ENCODE measurements at places on chromosomes 13 and 19. TPM values are rescaled to one million over a fixed set of nuclear protein-coding genes. Genes with fewer than 3 reads are reported as not detected.

- DNase-seq, result no peak
Observed at GRCh38 chr19:45764945-45765701, 3.9 kb downstream of the SIX5 start.

Gene LTBP4
- total RNA-seq, result 286 TPM

DNA sequence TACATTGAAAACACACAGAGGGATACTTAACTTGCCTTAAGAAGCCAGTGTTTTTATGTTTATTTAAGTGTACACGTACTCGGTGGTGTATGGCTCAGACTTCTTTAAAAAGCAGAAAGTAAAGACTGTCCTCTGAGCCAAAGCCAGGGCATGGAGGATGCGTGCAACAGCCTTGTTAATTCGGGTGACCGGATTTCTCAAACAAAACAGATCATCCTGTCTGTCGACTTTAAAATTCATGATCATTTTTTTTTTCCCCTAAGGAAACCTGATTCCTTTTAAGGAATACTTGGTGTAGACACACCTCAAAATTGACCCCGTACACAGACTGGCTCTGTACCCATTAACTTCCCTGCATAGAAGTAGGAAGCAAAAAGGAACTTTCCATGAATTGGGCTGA lies 124.7 kb upstream of the RNF113B start:
- no peak for DNase-seq

DNA sequence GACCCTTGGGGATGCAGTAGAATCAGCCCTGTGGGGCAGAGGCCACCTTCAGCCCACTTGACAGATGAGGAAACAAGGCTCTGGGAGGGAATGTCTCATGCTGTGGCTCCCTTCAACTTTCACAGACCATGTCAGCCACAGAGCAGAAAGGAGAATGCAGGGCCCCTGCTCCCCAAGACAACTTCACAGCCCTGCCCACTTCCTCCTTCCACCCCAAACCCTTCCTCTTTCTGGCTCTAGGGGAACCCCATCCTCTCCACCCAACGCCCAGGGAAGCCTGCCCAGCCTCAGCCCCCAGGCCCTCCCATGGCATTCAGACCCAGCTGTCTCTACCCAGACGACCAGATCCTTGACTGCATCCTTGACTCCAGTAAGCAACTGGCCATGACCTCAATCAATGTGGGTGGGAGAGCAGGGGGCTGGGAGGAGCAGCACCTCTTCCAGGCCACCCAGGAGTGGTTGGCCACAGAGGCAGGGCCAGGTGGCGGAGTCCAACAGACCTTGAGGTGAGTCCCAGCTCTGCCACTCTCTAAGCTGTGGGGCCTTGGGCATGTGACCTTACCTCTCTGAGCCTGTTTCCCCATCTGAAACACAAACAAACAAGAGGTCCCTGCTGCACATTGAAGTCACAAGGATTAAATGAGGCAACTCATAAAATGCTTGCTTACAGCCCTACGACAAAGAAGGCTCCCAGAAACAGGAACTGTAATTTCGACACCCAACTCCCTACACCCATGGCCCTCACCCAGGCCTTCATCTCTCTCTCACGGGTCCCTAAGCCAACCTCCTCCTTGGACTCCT lies 15.8 kb downstream of the DEDD2 start:
- peak; percentile 72 for DNase-seq

DNA sequence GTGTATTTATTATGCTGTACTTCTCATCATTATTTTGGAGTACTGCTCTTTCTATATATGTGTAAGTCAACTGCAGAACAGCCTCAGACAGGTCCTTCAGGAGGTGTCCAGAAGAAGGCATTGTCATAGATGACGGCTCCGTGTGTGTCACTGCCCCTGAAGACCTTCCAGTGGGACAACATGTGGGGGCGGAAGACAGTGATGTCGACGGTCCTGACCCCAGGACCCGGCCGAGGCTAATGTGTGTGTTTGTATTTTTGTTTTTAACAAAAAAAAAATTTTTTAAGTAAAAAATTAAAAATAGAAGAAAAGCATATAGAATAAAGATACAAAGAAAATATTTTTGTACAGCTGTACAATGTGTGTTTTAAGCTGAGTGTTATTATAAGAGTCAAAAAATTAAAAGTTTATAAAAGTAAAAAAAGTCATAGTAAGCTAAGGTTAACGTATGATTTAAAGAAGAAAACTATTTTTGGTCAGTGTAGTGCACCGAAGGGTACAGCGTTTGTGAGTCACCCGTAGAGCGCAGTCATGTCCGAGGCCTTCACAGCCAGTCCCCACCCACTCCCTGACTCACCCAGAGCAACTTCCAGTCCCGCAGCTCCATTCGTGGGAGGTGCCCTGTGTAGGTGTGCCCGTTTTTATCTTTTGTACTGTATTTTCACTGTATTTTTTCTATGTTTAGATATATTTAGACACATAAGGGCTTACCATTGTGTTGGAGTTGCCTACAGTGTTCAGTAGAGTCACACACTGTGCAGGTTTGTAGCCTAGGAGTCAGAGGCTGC lies 42.2 kb upstream of the SPACA7 start:
- no peak for DNase-seq

Gene LIG1
- total RNA-seq, result 11.3 TPM

GRCh38 chr13:107138486-107138885 lies 570.5 kb upstream of the ARGLU1 start:
- no peak for DNase-seq

Gene ZNF615
- 18.9 TPM for total RNA-seq

GRCh38 chr13:78169386-78169785 lies 250.8 kb upstream of the EDNRB start:
- DNase-seq, result no peak

Gene GNG14
- total RNA-seq, result not detected

DNA sequence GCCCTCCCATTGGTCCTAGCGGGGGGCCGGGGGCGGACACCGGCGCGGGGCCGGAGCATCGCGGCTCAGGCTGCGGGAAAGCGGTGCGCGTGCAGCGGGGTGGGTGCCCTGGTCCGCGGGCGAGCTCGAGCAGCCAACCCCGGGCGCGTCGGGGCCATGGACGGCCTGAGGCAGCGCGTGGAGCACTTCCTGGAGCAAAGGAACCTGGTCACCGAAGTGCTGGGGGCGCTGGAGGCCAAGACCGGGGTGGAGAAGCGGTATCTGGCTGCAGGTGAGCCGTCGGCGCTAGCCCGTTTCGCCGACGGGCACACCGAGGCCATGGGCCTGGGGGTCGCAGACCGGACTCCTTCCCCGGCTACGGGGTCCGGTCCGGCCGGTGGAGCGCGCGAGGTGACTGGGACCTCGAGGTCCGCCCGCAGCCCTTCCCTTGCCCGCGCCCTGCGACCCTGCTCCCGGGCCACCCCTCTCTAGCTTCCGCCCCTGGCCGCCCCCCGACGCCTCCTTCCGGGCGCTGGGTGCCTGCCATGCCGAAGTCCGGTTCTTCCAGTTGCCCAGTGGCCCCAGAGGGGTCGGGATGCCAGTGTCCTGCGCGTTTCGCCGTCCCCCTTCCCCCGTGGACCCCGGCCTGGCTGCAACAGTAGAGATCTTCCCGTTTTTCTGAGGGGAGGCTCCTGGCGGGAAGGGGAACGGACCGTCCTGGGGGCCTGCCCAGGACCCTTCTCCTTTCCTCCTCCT lies at the start of gene REEP6:
REEP6 (plus strand) TSS at position 68 of the 735 bp plus-strand sequence; CDS start at position 157, 89 bp downstream.
- DNase-seq, result peak; percentile 78

DNA sequence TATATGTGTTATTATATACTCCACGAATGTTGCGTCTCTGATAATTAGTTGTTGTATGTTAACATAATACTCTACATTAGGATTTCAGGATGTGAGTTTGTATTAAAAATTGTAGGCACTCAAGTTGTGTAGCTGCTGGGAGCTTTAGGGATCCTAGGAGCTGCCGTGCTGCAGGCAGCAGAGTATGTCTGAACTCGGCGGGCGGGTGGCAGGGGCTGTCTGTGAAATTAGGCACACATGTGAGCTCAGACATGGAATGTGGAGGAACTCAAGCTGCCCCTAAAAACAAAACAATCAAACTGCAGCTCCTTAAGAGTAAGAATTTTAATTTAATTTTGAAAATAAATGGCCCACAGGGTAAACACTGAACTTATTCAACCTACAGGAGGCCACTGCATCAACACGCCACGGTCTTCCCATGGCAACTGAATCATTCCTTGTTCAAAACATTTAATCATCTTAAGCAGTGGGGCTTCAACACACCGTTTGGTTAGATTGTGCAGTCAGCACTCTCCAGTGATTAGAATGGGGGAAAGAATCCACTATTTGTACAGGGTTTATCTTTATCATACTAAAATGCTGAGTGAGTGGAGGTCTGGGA lies 22.7 kb downstream of the SERTM1 start:
- no peak for DNase-seq

GRCh38 chr19:8074501-8074900 lies 21.9 kb downstream of the CCL25 start:
- DNase-seq, result no peak

DNA sequence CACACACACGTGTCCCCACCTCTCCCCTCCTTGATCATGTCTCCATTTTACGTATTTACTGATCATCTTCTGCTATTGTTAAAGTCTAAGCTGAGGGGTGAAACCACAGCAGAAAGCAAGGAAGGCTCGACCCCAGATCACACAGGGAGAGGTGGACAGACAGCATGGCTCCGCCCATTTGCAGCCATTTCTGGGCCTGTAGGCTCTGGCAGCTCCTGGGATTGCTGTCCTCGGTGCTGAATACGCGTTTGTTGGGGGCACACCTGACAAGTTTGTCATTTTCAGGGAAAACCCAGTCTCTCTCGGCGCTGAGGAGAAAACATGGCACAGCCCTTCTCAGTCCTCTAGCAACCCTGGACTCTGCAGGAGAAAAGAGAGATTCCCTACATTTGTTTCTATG lies 8.0 kb downstream of the TMEM86B start:
- no peak for DNase-seq

DNA sequence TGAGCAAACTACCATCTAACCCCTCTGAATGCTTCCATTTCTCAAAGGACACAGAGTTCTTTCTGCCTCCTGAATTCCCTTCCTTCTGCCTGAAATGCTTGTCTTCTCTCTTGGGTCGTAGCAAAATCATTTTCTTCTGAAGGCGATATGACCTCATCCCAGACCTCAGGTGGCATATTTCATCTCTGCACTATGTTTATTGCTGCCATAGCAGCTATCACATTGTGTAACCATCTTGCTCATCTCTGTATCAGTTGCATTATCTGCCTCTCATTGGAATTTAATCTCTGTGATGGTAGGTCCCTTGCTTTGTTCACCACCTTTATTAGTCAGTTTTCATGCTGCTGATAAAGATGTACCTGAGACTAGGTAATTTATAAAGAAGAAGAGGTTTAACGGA lies 32.5 kb upstream of the RAP2A start:
- DNase-seq, result no peak

DNA sequence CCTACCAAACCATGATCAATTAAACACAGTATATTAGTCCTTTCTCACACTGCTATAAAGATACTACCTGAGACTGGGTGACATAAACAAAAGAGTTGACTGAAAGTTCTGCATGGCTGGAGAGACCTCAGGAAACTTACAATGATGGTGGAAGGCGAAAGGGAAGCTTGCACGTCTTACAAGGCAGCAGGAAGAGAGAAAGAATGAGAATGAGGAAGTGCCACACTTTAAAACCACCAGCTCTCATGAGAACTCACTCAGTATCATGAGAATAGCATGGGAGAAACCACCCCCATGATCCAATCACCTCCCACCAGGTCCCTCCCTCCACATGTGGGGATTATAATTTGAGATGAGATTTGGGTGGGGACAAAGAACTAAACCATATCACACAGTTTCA lies 324.9 kb upstream of the ZNF507 start:
- DNase-seq, result no peak

DNA sequence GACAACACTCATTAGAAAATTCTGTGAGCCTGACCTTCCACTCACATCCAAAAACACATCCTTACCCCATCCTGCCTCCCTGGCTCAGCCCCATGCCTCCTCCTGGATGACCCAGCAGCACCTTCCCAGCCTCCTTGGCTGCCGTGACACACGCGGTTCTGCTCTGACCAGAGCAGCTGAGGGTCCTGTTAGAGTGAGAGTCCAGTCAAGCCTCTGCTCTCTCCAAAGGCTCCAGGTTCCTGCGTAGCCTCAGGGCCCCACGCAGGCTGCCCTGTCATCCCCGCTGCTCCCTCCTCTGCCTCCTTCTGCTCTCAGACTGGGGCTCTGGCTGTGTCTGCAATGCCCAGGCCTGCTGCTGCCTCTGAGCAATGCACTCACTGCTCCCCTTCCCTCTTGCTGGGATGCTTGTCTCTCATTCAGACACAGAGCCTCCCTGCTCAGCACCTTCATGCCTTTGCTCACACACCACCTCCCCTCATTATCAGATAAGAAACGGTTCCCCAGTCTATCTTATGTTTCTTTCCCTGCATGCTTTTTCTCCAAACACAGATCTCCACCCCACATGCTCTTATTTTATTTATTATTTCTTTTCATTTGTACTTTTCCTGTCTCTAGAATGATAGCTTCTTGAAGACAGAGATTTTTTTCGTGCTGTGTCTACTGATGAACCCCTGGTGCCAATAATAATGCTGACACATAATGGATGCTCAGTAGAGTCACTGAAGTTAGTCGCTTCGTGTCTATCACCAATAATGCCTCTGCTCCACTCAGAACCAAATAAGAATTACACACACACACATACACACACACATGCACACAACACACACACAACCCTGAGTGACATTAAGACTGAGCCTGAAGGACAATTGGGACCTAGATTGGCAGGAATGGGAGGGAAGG lies 10.2 kb upstream of the SIGLEC6 start:
- no peak for DNase-seq

DNA sequence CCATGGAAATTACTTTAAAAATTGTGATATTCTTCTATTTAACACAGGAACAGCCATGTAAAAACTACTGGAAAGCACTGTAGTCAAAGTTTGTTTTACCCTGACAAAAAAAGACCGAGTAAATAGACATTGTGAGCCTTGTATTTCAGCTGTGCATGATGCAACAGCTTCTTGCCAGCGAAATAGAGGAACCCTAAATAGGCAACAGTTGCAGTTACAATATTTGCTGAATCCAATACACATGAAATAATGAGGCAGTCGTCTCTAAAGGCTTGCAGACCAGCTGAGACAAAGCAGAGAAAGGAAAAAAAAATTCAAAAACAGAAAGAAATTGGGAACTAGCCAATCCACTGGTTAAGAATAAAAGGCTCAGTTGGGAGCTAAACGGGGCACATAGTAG lies 1001.1 kb downstream of the OLFM4 start:
- DNase-seq, result no peak

GRCh38 chr19:44808463-44809371 lies at the start of gene BCAM:
Gene BCAM, plus strand, starts transcription at chr19:44809103. Its CDS starts 22 bp downstream, at chr19:44809125.
- peak; percentile 91 for DNase-seq

DNA sequence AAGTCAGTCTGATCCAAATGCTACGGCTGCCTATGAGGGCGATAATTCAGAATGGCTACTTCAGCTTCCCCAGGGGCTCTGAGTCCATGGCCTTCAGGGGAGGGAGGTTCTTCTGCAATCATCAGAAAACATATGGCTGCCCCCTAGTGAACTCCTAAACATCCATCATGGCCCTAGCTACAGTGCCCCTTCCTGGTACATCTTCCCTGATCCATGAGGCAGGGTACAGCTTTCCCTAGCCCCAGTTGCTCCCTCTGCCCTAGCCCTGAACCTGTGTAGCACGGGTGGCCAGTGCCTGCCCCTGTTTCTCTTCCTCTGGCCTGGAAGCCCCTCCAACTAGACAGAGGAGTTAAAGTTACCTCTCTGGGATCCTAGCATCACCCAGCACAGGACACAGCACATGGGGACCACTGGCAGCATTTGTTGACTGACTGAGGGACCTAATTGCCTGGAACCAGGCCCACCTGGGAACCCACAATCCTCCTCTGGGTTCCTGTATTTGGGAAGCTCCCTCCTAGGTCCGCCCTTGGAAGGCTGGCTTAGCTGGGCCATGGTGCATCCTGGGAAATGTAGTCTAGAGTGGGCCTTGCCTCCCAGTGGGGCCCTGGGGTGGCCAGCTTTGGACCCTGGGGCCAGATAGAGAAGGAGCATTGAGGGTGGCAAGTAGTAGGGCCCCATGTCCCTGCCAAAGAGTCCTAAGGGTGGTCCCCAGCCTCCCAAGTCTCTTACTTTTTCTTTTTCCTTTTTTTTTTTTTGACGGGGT lies 17.7 kb upstream of the SEMA6B start:
- DNase-seq, result no peak
